ENCODE measurements at places on chromosomes 1 and 21.

DNA sequence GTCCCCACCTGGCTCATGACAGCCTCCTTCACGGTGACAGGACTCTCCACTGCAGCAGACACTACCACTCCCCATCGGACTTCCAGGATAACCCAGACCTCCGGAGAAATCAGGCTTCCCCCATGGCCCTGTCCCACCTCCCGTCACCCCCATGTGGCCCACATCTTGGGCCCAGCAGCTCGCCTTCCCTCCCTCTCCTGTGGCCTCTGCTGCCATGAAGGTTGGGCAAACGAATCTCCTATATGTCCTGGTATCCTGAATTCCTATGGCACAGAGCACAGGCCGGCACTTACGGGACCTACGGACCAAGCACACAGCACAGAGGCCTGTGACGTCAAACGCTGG is 82.0 kb downstream of the NPHP4 start:
- DNase-seq = no peak

DNA sequence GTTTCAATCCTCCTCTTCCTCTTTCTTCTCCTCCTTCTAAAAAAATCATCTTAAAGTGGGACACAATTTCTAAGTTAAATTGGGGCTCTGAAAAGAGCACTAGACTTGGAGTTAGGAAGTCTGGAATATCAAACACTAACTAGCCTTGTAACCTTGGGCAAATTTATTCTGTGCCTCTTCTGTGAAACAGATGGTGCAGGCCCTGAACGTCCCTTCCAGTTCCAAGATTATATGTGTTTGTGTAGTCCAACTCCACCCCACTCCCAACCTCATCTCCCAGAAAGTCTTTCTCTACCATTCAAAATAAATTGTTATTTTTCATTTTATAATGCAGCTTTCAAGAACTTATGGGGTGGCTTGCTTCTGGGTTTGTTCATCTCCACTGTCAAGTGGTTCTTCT is 630.0 kb downstream of the LMO4 start:
- DNase-seq = no peak

DNA sequence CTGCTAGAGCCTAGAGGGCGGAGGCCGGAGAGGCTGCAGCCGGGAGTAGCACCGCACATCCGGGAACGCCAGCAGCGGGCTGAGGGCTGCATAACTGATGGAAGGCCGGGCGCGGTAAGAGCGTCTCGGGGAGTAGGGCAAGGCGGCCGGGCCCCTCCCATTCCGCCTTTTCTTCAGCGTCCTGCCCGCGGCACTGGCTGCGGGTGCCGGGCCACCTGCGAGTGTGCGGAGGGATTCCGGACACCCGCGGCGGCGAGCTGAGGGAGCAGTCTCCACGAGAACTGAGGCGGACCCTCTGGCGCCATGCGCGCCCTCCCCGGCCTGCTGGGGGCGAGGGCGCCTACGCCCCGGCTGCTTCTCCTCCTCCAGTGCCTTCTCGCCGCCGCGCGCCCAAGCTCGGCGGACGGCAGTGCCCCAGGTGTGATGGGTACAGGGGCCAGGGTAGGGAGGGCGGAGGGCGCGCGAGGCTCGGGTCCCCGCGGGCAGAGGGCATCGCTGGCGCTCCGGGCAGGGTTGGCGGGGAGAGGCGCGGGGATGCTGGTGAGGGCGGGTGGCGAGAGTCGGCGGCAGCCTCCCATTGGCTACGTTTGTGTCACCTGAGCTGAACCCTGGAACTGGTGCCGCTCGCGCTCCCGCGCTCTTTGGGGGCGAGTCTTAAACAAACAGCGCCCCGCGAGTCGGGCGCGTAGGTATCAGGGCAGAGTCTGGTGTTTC is 334.4 kb downstream of the SRGAP2C start:
- DNase-seq = no peak

GRCh38 chr1:94627771-94628498 is 86.4 kb upstream of the F3 start:
- no peak for DNase-seq

DNA sequence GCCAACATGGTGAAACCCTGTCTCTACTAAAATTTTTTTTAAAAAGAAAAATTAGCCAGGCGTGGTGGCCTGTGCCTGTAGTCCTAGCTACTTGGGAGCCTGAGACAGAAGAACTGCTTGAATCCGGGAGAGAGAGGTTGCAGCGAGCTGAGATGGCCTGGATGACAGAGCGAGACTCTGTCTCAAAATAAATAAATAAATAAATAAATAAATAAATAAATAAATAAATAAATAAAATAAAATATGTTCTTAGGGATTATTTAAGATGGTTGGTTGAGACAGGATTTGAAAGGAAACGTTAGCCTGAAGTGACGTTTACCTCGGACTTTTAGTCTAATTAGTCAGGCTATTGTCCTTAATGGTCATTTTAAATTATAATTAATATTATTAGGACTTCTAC is 88.5 kb upstream of the CHRM3 start:
- DNase-seq = no peak

DNA sequence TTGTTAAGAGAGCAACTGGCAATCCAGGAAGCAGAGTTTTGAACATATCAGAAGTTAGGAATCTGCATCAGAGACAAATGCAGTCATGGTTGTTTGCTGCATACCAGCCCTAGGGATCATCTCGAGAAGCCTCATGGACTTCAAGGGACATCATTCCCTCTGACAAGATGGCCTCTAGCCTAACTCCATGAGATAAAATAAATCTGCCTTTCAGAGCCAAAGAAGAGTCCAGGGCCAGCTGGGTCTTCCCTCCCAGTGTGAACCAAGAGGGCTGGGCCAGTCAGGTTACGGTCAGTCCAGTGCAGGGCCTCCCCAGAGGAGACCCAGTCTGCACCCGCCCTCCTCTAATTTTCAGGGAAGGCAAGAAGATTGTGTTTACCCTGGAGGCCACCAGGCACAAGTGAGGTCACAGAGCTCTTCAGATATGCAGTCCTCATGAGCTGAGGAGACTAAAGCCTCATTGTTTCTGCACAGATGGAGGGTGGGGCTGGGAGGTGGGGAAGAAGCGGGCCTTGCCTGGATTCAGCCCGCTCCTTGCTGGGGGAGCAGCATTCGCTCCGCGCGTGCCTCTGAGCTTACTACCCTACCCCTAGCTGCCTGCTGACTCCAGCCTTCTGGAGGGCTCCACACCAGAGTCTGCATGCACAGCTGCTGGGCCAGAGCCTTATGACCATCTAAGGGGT is 52.8 kb downstream of the CAPN2 start:
- no peak for DNase-seq

DNA sequence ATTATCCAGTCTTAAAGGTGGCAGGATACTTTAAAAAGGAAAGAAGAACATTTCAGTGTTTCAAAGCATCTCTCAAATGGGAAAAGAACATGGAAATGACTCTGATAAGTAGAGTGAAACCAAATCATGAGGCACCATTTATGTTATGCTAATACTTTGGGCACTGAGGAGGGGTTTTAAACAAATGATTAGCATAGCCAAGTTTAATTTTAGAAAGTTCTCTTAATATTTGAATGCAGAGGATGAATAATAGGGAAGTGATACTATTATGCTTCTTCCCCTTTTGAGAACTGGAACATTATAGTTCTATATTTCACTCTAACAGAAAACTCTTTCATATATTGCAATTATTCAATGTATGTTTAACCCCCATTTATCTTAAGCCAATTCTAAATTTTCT is 1181.9 kb upstream of the PRMT6 start:
- no peak for DNase-seq

DNA sequence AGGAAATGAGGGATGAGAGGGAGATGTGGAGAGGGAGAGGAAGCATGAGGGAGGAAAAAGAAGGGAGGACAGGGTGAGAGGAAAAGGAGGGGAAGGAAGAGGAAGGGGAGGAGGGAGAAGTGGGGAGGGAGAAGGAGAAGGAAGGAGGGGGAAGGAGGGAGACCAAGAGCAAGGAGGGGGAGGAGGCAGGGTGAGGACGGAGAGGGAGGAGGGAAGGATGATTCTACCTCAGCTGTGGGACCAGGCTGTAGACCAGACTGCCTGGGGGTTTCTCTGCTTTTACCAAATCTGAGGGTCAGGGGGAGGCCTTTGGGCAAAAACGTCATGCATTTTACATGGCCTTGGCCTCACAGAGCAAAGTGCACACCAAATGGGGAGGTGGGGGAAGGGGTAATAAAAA is 94.5 kb downstream of the KCND3 start:
- DNase-seq = no peak

GRCh38 chr21:35969281-35969680 is 91.0 kb downstream of the SETD4 start:
- no peak for DNase-seq

- DNase-seq = no peak
Observed at GRCh38 chr1:41020654-41021053, 871 bp downstream of the SLFNL1 start.

DNA sequence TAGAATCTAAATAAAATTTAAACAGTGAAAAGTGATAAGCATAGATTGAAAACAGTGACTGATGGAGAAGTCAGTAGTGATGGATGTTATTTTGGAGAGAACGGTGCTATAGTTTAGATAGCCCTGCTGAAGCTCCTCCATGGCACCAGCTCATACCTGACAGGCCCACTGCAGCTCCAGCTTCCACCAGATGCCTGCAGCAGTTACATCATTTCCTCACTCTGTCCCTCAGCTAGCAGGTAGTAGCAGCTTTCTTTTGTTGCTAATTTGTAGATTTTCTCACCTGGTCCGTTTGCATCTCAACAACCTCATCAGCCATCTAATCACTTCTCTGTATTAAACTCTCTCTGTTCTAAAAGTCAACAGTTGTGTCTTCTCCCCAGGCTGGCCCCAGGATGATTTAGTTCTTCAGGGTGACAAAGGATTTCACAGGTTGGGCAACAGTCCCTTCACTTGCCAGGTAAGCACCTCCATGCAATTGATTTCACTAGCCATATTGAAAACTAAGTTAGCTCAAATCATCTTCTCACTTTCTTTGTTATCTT is 128.3 kb downstream of the LMX1A start:
- DNase-seq = no peak

DNA sequence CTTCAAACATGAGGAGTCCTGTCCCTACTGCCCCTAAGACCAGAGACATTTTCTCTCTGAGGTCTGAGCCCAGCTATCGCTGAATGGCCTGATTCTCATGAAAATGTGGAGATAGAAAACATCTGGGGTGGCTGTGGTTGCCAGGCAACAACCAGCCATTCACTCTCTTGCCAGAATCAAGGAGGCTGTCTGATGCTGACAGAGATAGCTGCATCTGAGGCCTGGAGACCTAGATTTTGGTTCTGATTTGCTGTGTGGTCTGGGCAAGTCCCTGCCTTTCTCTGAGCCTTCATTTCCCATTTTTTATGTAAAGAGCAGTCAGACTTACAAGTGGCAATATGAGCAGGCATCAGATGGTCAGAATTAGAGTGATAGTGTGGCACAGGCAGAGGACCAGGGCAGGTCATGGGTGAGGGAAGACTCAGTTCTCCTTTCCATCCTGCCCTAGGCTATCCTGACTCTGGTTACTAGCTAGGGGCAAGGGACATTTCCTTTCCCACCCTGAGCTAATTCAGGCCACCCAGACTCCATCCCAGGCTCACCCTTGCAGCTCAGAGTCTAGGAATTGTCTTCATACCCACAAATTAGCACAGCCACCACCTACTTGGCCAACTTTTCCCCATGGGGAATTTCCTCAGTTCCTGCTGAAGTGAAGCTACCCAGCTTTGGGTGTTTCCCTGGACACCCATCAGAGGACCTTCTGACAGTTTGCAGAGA is 20.0 kb upstream of the RNF19B start:
- DNase-seq = no peak

DNA sequence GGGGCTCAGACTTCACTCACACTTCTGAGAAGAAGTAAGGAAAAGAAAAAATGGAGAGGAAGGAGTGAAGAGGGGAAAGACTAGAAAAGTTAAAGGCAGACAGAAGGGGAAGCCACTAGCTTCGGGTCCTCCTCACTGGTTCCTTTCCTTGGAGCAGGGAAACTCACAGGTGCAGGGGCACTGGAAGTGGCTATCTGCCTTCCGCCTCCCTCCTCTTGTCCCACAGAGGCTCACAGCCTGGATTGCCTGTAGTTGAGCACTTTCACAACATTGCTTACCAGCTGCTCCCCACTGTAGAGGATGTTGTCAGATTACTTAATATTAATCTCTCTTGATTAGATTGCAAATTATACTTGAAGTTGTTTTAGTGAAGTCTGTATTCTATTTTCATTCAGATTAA is 21.6 kb upstream of the ABCA4 start:
- no peak for DNase-seq

- DNase-seq = no peak
Observed at GRCh38 chr1:94143809-94144176, 22.8 kb upstream of the ABCA4 start.

DNA sequence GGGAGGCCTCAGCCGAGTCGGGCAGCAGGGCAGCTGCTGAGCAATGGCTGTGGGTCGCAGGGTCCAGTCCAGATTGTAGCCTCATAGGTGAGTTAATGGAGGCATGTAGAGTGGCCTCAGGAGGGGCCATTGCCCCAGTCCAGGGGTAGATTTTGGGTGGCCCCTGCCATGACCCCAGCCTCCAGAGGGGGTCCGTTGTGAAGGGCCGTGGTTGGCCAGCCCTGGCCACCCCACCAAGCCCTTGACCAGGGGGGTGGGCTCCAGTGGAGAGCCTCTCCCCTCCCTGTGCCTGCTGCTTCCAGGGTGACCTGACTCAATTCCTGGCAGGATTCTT is 26.1 kb downstream of the TRPM2 start:
- DNase-seq = no peak

- DNase-seq = no peak
Observed at GRCh38 chr1:33093004-33093403, 12.1 kb downstream of the AZIN2 start.

DNA sequence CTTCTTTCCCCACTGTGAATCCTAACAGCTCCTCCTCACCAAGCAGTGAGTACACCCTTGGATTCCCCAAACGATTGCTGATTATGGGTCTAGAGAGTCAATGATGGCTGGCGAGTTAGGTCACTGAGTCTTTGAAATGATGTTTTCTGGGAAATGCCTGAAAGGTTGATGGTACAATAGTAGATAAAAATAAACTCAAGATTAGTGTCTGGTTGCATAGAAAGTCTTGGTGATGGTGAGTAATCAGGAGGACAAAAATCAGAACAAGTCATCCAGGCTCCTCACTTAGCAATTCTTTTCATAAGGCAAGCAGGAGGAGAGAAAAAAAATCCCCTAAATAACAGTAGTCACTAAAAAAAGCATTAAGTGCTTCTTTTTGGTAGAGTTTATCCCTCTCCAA is 22.6 kb downstream of the HLX start:
- no peak for DNase-seq

- DNase-seq = no peak
Observed at GRCh38 chr1:160548183-160548582, 25.1 kb upstream of the SLAMF6 start.

DNA sequence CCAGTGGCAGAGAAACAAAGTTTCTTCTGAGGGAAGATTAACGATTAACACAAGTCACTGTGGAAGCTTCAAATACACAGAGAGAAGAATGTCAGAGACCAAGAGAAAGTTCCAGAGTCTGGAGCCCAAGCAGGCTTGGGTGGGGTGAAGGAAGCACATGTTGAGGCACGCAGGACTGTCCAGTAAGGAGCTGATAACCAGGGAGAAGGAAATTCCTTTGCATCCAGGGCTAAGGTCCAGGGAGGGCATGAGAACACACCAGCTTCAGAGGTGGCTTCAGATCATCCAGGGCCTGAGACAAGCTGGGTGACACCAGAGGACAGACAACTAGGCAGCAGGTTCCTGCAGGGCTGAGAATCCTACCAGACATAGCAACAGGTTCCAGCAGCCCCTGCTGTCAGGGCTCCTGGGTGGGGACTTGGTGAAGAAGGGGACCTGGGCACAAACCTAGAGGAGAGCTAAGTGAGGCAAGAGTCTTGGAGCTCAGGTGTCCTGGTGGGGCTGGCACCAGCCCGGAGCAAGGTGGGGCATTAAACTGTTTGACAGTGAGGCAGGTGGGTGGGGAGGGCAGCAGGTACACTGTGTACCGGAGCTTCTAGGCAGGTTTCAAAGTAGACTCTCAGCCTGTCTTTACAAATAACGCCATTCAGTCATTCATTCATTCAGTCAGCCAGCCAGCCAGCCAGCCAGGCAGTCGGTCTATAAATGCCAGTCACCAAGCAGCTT is 2.6 kb upstream of the SPRR1A start:
- DNase-seq = no peak
